Inflammatory macrophage treated with lipopolysaccharide for 4 hours (primary cell): ENCODE measurements at places on chromosomes 6 and 20.

GRCh38 chr20:52078289-52078688 is 113.3 kb downstream of the ZFP64 start:
- DNase-seq, result no peak

- DNase-seq, result no peak
These were observed 76.1 kb upstream of the TRDN start for GRCh38 chr6:123712831-123713230.

GRCh38 chr20:63896264-63897105 is 1.6 kb downstream of the DNAJC5 start:
- DNase-seq, result peak; percentile 88

GRCh38 chr6:40307712-40308111 is 279.5 kb downstream of the LRFN2 start:
- no peak for DNase-seq

DNA sequence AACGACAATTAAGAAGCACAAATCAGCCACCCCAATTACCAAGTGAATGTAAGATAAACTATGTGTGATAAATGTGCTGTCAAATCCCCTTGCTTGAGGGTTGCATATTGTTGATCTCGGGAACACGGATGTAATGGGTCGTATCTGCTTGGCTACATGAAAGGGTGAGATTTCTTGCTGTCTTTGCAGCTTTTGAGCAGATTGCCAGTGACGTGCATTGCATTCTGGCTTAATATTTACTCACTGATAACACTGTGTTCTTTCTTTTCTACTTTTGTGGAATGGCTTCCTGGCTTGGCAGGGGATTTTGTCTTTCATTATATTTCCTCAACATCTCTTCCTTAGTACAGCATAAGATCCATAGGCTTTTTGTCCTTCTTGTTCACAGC is 10.5 kb upstream of the FAM210B start:
- no peak for DNase-seq

DNA sequence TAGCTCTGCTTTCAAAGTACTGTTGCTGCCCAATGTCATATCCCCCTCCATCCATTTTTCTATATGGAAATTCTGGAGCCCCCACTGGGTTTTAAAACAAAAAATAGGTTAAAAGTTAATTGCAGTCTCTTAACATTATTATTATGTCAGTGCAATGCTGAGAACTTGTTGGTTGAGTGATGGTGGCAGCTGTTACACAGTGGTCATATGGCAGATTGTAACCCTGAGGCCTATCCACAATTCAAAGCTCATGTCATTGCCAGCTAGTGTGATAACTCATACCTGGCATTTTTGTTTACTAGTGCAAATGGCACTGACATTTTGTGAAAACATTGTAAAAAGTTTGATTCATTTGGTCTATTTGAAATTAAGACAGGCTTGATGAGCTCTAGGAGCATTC is 305.7 kb upstream of the FLRT3 start:
- DNase-seq, result no peak

DNA sequence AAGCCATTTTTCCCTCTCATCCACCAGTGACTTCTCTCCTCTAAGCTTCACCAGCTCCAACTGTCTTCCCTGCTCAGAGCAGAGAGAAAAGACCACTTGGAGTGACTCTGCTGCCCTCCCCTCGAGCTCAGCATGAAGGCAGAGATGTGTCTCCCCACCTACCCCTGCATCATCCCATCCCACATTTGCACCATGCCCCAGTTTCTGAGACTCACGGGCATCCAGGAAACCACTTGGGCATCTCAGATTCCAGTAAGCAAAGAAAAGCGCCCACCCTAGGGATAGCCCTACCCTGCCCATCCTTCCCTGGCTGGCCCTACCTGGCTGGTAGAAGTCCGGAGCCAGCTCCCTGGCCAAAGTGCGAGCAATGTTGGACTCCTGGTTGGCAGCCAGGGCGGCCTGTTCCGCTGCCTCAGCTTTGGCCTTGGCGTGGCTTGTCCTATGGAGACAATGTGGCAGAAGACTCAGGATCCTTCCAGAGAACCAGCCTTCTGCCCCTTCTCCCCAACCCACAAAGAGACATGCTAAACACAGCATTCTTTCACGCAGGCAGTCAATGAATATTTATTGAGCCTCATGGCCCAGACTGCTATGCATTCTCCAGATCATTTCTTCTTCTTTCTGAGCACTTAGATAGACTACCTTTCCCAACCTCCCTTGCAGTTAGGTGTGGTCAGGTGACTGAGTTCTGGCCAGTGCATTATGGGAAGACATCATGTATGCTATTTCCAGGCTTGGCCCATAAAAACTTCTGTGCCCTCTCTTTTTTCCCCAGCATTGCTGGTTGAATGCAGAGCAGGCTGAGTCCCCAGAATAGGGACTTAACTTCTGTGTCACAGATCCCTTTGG is 68.6 kb downstream of the JPH2 start:
- DNase-seq, result no peak

DNA sequence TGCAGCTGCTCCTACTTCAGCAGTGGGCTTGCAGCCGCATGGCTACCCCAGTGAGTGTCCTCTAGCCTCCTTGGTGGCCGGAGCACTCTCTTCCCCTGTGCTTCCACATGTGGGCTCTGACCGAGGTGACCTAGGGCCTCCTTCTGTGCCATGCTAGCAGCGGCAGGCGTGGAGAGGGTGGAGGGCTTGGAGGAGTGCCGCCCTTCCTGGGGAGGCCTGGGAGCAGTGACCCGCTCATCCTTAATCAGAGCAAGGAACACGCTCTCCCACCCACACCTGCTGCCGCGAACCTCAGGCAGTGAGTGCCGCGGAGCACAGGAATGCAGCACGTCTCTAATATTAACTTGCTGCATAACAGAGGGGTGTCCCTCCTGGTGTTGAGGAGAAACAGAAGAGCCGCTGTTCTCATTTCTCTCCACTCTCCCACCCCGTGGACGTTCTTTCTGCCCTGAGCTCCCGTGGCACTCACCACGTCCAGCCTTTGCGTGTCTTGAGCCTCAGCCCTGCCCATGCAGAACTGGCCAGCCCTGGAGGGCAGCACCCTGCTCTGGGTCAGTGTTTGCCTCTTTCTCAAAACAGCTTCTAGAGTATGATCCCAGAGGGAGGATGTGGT is 31.9 kb downstream of the DUSP22 start:
- DNase-seq, result no peak

DNA sequence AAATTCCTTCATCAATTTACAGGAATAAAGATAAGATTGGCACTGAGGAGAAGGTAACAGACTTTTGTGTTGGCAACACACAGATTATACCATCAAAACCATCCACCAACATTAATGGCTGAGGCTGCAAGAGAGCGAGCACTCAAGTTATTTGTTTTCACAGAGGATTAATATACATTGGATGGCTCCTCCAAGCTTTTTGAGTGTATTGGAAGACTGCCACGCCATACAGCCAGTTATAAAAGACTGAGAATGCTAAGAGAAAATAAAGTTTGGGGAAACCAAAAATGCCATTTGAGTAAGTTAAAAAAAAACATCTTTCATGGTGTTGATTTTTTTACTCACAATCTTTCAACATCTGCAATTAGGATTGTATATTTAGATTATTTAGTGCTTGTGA is 973.8 kb upstream of the SLC35B3 start:
- no peak for DNase-seq

- no peak for DNase-seq
These were observed 54.1 kb downstream of the BPIFB1 start for GRCh38 chr20:33337119-33337518.

DNA sequence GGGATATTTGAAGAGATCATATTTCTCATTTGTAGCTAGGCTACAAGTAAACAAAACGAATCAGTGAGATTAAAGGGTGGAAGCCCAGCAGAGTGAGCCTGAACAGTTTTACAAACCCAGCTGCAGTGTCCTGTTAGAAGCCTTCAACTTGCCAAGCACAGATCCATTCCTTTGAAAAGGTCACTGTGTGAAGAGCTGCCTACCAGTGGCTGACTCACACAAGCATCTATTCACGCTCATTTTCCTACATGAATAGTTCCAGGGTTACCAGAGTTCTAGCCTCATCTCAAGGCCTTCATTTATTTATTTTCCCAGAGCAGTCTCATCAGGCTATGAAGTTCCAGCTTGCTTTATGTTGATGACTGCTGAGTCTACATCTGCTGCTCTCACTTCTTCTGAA is 25.7 kb upstream of the MLIP start:
- DNase-seq, result no peak

DNA sequence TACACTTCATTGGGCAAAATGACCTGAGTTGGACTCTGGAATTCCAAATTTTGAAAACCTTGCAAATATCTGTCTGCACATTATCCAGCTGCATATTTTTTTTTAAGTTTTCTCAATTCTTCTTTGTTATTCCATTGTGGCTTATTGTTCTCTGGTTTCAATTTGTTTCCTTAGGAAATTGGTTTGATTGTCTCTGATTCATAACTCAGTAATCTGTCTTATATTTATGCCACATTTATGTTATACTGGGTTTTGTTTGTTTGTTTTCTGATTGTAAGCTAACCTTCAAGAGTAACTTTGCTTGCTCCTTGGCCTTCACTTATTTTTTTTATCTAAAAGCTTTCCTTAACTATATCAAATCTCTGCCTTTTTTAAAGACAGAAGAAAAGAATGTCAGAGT is 193.3 kb upstream of the PLCB4 start:
- no peak for DNase-seq

DNA sequence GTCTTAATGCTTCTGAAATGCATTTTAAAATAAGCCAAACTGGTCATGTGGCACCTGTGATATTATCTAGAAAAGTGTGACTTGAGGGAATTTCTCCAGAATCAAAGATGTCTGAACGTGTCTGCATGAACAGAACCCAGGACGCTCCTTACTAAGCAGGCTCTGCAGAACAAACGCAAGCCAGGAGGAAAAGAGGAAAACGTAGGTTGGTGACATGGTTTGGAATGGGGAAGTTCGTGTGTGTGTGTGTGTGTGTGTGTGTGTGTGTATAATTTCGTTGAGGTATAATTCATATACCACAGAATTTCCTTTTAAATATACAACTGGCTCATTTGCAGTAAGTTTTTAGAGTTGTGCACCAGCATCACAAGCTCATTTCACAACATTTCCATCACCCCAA is 200.5 kb upstream of the FOXQ1 start:
- DNase-seq, result no peak

- DNase-seq, result no peak
These were observed 152.7 kb downstream of the CD83 start for GRCh38 chr6:14270142-14270893.

- DNase-seq, result no peak
These were observed 41.2 kb downstream of the ZHX3 start for GRCh38 chr20:41276317-41276751.

- no peak for DNase-seq
These were observed 42.3 kb upstream of the EYA2 start for GRCh38 chr20:46852313-46852712.

DNA sequence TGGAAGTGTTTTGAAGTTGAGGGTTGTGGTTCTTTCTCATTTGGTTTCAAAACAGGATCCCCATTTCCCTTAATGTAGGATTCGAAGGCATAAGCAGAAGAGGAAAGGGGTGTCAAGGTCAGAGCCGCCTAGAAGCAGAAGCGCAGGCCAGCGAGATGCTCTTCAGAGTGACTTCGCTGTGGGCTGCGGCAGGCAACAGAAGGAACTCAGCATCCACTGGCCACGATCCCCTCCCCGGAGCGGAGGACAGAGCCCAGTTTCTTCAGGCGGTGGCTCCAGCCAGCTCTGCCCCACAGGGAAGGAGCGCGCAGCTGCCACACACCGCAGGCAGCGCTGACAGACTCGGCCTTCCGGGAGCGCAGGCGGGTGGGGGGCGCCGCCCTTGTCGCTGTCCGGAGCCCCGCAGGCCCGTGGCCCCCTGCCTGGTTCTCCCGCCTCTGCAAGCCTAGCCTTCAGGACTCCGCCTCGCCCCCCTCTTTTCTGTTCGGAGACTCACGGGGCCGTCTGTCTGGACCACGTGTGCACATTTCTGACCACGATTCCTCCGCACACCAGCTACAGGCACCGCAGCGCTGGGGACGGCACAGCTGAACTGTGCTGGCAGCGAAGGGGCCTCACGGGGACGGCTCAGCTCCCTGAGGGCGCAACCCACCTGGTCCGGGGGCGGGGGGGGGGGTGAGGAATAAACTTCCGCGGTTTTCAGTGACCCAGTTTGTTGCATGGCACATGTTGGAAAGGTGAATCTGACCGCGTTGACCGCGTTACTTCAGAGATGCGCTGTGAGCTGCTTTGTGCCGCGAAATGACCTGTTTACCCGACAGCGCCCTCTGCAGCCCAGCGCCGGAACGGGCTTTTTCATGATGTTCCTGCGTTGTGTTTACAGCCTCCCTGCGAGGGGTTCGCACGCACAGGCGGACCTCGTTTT is 26.1 kb downstream of the TTLL2 start:
- peak; percentile 19 for DNase-seq

GRCh38 chr20:50416269-50417022 is 93.7 kb upstream of the PTPN1 start:
- no peak for DNase-seq

- peak; percentile 5 for DNase-seq
These were observed 48.8 kb upstream of the TSHZ2 start for GRCh38 chr20:52923123-52923937.

GRCh38 chr20:35461620-35462019 is 6.2 kb downstream of the CEP250 start:
- no peak for DNase-seq

- no peak for DNase-seq
These were observed 14.6 kb upstream of the IFT52 start for GRCh38 chr20:43576108-43576507.

DNA sequence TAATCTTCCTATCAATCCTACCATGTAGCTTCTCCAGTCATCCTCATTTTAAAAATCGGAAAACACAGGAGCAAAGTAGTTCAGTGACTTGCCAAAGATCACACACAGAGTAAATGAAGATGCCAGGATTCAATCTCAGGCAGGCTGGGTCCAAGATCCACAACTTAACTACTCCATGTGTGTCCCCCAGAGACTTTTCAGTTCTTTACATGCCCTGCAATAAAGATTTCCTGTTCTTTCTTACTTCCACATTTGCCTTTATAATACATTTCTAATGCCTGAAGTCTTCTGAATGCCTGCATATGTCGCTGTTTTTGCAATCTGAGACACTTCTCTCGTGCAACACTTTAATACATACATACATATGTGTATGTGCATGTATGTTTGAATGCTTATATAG is 121.7 kb upstream of the MARCKS start:
- DNase-seq, result no peak

- DNase-seq, result no peak
These were observed 74.6 kb upstream of the RREB1 start for GRCh38 chr6:7033202-7033601.

GRCh38 chr6:46099952-46100351 is 29.8 kb upstream of the ENPP4 start:
- no peak for DNase-seq

- DNase-seq, result no peak
These were observed 45.3 kb downstream of the SLC2A12 start for GRCh38 chr6:134007077-134007476.
